ENCODE measurements at places on chromosomes 6 and 20. TPM values are rescaled to one million over a fixed set of nuclear protein-coding genes. Genes with fewer than 3 reads are reported as not detected.

- no peak for DNase-seq
Measured at GRCh38 chr6:147132889-147133288, 71.3 kb upstream of the STXBP5 start.

- DNase-seq: no peak
Measured at GRCh38 chr20:63249891-63250290, 4.4 kb downstream of the NKAIN4 start.

DNA sequence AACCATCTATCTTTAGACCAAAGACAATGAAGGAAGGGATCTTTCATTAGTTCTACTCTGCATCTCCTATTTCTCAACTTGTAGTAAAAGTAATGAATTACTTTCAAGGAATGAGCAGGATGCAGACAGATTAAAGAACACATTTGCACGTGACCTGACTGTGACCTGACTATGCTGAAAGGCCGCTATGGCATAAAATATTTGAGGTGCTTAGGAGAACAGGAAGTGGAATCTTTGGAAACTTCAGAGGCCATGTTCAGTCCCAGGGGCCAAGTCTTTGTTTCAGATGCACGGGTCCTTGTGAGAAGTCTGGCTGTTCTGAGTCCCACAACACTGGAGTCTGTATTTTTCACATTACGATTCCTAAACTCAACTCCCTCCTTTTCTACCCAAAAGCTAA lies 41.0 kb downstream of the NINL start:
- DNase-seq: no peak

GRCh38 chr20:31638317-31638716 lies 605 bp downstream of the COX4I2 start:
- no peak for DNase-seq

GRCh38 chr20:10939331-10939941 lies 265.6 kb upstream of the JAG1 start:
- no peak for DNase-seq

DNA sequence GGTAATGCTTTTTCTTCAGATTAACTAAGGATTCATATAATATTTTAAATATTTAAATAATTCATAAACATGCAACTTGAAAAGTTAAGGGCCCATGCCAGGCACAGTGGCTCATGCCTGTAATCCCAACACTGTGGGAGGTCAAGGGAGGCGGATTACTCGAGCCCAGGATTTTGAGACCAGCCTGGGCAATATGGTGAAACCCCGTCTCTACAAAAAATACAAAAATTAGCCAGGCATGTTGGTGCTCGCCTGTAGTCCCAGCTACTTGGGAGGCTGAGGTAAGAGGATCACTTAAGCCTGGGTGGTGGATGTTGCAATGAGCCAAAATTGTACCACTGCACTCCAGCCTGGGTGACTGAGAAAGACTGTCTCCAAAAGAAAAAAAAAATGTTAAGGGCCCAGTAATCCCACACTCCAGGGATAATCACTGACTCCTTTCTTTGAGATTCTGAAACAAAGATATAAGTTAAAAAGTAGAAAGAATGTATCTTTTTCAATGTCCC lies 7.9 kb upstream of the RIN2 start:
- DNase-seq: no peak

DNA sequence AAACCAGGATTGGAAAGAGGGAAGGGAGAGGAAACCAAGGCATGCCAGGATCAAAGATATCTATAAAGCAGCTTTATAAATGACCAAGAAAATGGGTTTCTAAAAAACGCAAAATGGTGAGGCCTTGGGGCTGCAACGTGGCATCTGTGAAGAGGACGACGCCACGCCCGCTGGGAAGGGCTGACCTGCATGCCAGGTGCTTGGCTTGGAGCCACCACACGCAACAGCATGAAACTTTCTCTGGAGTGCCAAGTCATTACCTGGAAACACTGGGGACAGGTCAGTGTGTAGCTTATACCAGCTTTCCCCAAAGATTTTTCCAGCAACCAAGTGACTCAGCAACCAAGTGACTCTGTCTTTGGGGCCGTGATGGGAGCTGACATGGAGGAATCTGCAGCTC lies 82.5 kb downstream of the POPDC3 start:
- DNase-seq: no peak

GGTLC1 gene
- total RNA-seq: not detected

NR2E1 gene
- not detected for total RNA-seq

GRCh38 chr6:26273673-26274588 lies 91.1 kb upstream of the BTN3A2 start:
- no peak for DNase-seq

DNA sequence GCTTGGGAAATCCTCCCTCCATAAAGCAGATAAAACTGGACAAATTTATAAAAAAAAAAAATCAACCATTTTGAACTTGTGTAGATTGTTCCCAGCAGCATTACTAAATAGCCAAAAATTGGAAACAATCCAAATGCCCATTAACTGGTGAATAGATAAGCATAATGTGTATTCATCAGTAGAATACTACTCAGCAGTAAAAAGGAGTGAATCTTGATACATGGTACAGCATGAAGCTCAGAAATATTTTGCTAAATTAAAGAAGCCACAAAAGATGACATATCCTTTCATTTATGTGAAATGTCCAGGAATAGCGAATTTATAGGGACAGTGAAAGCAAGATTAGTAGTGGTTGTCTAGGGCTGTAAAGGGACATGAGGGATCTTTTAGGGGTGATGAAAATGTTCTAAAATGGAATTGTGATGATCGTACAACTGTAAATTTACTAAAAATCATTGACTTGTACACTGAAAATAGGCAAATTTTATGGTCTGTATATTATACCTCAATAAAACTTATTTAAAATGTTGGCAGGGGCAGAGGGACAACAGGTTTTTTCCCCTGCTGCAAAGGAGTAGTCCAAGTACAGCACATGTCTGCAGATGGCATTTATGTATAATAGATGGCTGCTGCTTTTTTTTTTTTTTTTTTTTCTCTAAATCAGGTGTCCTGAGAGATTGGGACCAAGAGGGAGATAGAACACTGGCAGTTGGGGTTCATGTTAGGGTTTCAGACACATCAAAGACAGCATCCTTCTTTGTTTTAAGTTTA lies 59.5 kb downstream of the CBFA2T2 start:
- no peak for DNase-seq

FAM83C gene
- total RNA-seq: not detected

DNA sequence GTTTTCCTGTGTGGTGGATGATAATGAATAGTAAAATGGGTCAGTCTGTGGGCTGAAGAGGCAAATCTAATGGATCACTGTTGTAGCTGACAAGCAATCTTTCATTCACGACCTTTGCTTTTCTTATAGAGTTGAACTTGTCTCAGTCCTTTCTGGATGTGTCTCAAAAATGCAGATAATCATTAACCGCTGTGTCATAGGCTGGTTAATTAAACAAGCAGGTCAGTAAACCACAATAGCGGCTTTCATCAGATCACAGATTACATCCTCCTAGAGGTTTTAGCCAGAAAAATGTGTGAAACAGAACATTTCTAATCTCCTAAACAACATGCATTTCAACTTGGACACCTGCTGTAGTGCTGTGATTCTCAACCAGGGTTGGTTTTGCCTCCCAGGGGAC lies 2.5 kb upstream of the METTL24 start:
- no peak for DNase-seq

GRCh38 chr6:10383331-10384090 lies 31.4 kb downstream of the TFAP2A start:
- no peak for DNase-seq

GRCh38 chr20:50538276-50538675 lies 28.1 kb downstream of the PTPN1 start:
- no peak for DNase-seq

- no peak for DNase-seq
Measured at GRCh38 chr20:58179432-58180099, 48.9 kb downstream of the ANKRD60 start.

All from ascending aorta (tissue), 2 donors.